Myocyte (in vitro differentiated cells): ENCODE measurements at places on chromosomes 4 and X.

GRCh38 chr4:156788782-156789181, 182.8 kb downstream of the PDGFC start:
- DNase-seq = no peak

GRCh38 chrX:150038986-150039599, 100.8 kb upstream of the EOLA2 start:
- DNase-seq = peak; percentile 13

DNA sequence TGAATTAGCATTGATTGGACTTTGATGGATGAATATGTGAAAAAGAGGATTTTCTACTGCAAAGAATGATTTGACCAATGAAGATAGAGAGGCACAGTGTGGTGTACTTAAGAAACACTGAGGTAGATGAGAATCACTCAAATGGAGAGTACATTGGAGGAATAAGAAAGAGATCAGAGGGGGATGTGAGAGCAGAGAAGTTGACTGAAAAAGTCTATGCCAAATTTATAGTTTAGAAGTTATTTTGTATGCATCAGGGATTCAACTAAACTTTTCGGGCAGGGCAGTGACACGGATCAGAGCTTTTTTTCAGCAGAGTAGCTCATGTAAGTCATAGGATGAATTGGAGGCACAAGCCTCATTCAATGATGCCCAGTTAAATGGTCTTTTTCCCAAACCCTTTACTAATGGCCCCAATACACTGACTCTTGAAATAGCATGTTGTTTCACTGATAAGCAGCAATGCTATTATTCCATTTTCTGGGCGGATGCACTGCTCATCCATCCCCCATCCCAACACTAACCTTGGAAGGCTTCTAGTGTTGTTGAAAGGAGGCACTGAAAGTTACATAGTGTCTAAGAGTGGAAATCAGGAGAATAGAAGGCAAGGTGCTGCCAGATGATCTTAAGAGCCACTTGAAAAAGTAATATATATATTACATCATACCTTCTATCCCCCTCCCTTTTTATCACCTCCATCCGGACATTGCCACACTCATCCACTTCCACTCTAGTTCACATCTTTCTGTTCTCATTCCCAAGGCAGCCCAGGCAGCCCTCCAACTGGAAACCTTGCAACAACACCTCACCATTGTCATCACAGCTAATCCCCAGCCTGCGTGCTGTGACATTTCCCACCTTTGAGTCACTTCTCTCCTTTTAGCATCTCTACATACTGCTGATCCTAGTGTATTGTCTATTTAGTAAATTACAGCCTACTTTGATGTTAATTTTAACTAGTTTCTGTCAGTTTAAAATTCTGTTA, 46.1 kb downstream of the ARHGAP24 start:
- DNase-seq = peak; percentile 82

GRCh38 chrX:39677978-39678791, 419.6 kb downstream of the BCOR start:
- DNase-seq = no peak
